NCI-H2227 treated with DMSO at 0.1 percent for 48 hours (cell line): ENCODE measurements at places on chromosomes 5 and 9.

GRCh38 chr5:133652951-133653759 is 40.8 kb upstream of the FSTL4 start:
- no peak for DNase-seq

DNA sequence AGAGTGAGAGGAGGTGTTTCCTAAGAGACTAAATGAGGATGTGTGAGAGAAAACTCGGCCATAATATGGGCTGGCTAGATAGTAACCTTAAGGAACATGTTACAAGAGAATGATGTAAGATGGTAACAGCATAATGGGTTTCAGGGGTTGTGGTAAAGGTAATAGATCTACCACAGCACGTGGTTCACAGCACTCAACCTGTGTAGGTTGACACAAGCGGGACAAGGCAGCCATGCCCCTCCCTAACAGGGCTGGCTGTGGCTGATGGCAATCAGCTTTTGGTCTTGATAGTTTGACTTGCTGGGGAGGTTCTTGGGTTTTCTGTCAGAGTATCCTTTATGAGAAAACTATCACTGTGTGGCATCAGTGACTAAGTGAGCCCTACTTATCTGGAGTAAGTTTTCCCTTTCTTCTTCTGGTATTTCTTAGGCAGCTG is 138.6 kb downstream of the TRIO start:
- DNase-seq, result no peak

GRCh38 chr5:67515020-67515689 is 318.6 kb upstream of the CD180 start:
- DNase-seq, result no peak

DNA sequence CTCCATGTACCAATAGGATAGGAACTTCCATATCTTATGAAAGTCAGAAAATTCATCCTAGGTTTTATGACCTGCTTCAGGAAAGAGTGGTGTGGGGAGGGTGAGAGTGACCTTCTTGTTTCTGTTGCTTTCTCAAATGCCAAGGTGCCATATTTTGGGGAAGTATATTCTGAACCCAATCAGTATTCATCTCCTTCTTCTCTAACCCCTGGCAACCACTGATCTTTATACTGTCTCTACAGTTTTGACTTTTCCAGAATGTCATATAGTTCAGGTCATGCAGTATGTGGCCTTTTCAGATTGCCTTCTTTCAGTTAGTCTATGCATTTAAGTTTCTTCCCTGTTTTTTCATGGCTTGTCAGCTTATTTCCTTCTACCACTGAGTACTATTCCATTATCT is 321.4 kb upstream of the SEMA6A start:
- DNase-seq, result no peak

DNA sequence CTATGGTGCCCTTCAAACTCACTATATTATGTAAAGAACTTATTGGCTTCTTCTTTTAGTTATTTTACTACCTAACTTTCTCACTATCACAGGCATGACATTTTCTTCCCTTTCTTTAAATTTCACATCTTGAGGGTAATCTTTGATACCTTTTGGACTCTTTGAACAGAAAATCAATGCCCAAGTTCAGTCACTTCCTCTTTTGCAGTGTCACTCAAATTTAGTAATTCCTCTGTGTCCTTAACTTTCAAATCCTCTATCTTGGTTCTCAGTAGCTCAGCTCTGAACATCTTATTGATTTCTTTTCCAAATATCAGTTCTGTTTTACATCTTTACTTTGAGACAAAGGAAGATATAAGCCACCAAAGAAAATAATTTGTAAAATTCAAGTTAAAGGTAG is 25.5 kb downstream of the CNTLN start:
- no peak for DNase-seq

- DNase-seq, result no peak
Observed at GRCh38 chr5:77008413-77008812, 21.8 kb upstream of the AGGF1 start.

DNA sequence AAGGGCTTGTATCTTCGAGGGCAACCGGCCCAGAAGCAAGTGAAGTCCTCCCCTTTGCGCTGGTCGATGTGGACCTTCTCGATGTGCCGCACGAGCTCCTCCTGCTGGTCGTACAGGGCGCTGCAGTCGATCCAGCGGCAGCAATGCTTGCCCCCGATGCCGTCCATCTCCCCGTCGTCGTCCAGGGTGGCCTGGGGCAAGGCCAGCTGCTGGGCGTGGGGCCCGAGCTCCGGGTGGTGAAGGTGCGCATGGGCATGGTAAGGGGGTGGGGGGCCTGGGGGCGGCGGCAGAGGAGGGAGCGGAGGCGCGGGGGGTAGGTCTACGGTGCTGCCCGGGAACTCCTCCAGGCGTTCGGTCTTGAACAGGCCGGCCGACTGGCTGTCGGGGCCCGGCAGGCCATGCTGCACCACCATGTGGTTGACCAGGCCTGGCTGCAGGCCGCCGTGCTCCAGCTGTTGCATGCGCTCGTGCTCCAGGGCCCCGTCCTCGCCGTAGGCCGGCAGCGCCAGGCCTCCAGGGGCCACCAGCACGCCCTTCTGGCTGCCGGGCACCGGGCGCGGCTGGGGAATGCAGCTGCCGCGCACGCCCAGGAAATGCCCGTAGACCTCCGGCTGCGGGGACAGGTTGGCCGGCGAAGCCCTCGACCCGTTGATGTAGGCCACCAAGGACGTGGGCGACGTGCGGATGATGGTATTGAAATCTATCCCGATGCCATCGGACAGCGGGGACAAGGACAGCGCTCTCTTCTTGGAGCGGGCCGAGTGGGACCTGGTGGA is 181.8 kb downstream of the GLIS3 start:
- DNase-seq, result no peak

GRCh38 chr9:26527931-26528330 is 364.7 kb downstream of the CAAP1 start:
- no peak for DNase-seq

GRCh38 chr9:105307591-105308130 is 63.2 kb downstream of the SLC44A1 start:
- no peak for DNase-seq

DNA sequence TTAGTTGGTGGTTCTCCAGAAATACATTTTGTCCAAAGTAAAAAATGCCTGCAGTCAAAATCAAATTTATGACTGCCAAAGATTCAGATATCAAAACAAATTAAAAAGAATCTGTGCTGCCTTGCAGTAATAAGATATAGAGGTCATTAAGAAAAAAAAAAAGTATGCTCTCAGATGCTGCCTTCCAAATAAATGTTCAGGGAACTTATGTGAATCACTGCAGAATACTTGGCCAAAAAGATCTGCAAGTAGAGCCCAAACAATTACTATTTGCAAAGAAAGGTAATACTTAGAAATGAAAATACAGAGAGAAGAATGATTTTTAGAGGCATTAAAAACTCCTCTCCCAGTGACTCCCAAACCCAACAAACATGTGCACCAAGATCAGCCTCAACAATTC is 52.4 kb downstream of the MRPS27 start:
- DNase-seq, result no peak

DNA sequence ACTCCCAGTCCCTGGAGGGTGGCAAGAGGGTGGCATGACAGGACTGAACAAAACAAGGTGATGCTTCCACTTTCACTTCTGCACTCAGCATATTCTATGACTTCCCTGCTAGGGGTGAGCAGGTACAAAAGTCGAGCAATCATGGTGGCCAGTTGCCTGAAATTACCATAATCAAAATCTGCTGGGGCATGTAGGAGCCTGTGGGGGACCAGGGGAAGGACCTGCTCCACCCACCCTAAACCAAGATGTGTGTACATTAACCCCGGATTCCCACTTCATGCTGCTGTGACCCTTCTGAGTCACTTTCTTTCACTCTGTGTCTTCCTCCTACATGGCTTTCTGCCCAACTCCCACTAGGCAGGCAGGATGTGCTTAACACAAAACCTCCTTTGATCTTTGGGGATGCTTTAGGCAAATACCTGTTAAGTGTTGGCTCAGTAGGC is 73.3 kb upstream of the PHF24 start:
- DNase-seq, result no peak

- DNase-seq, result peak; percentile 59
Observed at GRCh38 chr5:88680253-88681132, 202.5 kb downstream of the MEF2C start.

- DNase-seq, result no peak
Observed at GRCh38 chr5:101897914-101898313, 398.2 kb downstream of the SLCO4C1 start.

DNA sequence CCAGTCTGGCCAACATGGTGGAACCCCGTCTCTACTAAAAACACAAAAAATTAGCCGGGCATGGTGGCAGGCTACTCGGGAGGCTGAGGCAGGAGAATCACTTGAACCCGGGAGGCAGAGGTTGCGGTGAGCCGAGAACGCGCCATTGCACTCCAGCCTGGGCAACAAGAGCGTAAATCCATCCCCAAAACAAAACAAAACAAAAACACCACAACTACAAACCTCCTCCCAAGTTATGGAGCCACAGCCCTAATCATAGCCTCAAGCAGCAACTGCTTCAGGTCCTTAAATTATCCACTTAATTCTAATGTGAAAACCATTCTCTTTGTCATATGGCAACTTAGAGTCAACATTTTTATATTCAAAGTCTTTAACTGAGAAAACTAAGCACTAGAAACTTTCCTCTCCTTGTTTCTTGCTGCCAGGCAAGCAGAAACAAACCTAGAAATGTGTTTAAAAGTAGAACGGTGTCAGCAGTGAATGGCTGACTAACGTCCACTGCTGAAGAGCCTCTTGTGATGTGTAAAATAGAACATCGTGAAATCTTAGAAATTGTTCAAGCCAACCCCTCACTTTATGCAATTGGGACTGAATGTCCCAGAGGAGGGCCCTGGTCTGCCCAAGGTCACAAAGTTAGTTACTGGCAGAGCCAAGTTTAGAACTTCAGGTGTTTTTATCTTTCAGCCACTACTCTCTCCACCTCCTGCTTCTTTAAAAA is 5.7 kb downstream of the TMEM245 start:
- DNase-seq, result no peak

- DNase-seq, result no peak
Observed at GRCh38 chr5:26231316-26231715, 807.1 kb downstream of the CDH9 start.

GRCh38 chr9:133956520-133957076 is 35.5 kb downstream of the VAV2 start:
- no peak for DNase-seq

DNA sequence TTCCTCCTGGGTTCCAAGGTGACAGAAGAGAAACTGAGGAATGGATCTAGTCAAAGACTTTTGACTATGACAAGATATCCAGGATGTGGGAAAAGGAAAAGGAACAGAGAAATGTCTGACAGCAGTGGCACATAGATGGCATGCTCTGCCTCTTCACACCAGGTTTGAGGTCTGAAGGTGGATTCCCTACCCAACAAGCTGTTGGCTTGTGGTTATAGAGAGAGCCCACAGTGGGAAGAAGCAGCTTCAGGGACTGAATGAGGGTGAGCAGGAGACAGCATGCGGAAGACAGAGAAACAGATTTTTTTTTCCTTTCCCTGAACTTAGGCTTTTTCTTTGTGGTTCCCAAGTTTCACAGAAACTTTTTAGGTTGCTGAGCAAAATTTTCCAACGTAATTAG is 20.6 kb downstream of the IFNW1 start:
- DNase-seq, result no peak

GRCh38 chr5:27479859-27480258 is 441.5 kb upstream of the CDH9 start:
- DNase-seq, result no peak

DNA sequence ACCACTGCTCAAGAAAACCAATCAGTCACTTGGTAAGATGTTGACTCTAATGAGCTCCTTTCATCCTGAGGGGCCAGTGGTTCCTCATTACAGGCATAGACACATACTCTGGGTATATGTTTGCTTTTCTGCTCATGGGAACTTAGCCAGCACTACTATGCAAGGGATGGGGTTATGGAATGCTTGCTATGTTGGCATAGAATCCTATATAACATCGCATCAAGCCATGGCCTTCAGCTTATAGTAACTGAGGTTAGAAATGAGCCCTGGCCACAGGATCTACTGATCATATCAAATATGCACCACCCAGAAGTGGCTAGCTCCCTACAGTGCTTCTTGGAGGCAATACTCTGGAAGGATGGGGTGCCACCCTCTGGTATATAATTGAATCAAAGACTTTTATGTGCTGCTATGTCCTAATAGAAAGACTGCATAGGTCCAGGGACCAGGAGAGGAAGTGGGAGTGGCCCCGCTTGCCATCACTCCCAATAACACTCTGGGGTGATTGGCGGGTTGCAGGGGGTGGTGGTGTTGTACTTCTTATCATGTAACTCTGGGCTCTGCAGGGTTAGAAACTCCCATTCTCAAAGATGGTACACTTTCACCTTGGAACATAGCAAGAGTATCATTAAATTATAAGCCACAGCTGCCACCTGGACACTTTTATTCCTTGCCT is 70.3 kb downstream of the ZNF366 start:
- no peak for DNase-seq

- DNase-seq, result no peak
Observed at GRCh38 chr9:87497604-87498045, at the start of gene DAPK1. Gene DAPK1 (plus strand): TSS chr9:87497867. CDS start chr9:87499078, 1,211 bp downstream.

DNA sequence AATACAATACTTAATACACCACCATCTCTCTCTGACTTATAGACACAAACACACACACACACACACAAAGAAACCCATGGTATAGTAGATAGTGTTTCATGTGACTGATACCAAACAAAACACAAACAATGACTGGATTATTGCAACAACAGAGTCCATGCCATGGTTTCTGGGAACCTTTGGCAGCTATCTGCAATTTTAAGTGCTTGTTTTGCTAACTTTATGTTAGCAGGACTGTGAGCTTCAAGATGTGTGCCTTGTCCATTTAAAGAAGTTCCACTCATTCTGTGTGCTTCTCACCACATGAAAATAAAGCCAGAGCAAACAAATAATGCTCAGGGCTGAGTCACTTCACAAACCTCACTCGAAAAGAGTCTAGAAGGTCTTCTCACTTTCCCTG is 15.1 kb upstream of the LURAP1L start:
- no peak for DNase-seq

GRCh38 chr5:10120934-10121333 is 128.8 kb downstream of the ATPSCKMT start:
- no peak for DNase-seq

GRCh38 chr5:173645437-173645807 is 29.0 kb upstream of the BOD1 start:
- DNase-seq, result no peak

DNA sequence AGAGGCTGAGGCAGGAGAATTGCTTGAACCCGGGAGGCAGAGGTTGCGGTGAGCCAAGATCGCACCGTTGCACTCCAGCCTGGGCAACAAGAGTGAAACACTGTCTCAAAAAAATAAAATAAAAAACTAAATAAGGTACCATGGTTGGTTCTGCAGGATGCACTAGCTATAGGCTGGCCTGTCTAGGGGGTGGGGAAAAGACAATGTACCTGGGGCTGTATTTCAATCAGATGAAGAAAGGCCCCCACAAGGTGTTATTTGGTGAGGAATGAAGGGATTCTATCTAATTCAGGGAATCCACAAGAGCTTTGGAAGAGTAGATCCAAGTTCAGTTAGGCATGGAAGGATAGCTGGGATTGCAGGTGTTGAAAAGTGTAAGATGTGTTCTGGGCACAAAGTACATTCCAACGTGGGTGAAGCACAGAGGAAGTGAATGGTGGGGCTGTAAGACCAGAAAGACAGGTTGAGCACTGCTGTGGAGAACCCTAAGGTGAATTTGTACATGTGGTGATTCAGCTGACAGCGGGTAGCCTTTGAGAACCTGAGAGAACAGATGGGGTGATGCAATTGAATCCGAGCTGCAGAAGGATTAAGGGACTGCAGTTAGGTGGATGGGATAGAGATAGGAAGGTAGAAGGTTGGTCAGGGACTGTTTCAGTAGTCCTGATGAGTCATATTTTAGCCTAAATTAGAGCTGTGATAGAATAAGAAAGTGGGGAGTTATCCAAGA is 71.8 kb downstream of the CAST start:
- no peak for DNase-seq

- no peak for DNase-seq
Observed at GRCh38 chr9:7367726-7368125, 431.9 kb downstream of the DMAC1 start.

GRCh38 chr5:173670130-173670651 is 53.7 kb upstream of the BOD1 start:
- no peak for DNase-seq
